Stimulated activated CD4-positive, alpha-beta T cell treated with anti-CD3 and anti-CD28 coated beads, Interleukin-1b, Interleukin-23, amount 100 ng/mL, for 24 hours (primary cell): ENCODE measurements at places on chromosomes 16 and 17.
A peak's percentile ranks its signal among the peaks of the same experiment; 100 is the strongest.

GRCh38 chr17:56213031-56213430, 59.8 kb downstream of the ANKFN1 start:
- no peak for DNase-seq

DNA sequence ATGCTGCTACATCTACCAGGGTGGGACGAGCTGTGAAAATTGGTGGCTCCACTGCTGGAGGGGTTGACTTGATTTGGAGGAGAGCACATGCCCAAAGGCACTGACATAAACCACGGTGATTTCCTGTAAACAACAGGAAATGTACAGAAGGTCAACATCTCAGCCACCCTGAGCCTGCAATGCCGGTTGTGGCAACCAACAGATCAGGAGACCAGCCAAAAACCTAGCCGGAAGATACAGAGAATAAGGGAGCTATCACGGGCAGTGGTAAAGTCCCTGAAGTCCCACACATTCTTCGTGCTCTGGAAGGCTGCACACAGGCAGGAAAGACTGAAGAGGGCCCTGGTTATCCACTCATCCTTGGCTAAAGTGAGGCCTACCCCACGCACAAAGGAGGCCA, 56.2 kb downstream of the ADCY9 start:
- no peak for DNase-seq

- no peak for DNase-seq
Observed at GRCh38 chr16:30416624-30417528, 9.5 kb downstream of the ZNF771 start.

DNA sequence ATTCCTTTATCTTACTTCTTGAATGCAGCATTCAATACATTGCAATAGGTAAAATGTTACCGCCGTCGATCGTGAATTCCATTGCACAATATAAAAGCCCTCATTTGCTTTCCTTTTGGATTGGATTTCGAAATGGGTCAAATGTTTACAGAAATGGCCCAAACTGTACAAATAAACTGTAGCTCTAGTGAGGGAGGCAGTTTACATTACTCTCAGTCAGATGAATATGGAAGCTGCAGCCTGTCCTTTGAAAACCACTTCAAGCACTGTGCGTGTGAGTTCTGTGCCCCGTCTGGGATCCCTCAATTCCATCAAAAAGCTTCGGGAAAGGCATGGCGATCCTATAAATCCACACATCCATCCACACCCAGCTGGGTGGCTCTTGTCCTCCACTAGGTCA, 258.6 kb upstream of the FOXF1 start:
- no peak for DNase-seq

GRCh38 chr16:88478889-88479792, 26.1 kb downstream of the ZFPM1 start:
- no peak for DNase-seq

DNA sequence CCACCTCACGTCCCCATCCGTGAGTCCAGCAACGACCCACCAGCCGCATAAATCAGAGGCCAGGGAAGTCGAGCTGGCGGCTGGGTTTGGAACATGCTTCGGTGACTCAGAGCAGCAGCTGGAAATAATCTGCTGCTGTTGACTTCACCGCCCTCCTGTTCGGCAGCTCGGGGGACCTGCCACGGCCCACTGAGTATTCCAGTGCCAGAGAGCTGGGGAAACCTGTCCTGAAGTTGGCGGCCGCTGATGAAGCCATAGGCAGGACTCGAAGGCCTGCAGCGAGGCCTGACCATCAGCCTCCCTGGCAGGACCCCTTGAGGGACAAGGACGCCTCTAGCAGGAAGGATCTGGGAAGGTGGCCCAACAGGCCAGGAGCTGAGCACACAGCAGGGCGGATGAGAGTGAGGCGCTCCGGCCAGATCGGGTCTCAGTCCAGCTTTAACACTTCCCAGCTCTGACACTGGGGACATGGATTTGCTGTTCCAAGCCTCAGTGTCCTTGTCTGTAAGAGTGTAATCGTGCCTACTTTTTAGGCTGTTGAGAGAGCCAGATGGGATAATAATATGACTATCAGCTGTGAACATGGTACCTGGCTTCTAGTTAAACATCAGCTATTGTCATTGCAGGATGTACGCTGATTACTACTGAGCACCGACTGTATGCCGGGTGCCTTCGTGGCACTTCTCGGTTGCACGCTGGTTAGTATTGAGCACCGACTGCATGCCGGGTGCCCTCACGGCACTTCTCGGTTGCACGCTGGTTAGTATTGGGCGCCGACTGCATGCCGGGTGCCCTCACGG, 50.4 kb upstream of the CIBAR2 start:
- no peak for DNase-seq

- no peak for DNase-seq
Observed at GRCh38 chr16:12879812-12880211, 21.6 kb upstream of the SHISA9 start.

DNA sequence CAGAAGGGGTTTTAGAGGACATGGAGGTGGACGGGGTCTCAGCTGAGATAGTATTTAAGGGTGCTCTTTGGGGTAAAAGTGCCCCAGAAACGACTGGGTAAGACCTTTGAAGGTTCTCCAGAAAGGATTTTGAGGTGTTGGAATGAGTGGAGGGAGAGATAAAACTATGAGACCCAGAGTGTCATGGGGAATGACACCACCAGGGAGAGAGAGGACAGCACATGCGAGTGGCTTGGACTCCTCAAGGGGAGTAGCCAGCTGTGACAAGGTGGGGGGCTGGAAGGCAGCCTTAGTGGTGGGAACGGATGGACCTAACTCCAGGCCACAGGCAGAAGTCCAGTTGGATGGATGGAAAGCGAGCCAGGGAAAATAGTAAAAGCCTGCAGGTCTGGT, 19.2 kb upstream of the PITPNM3 start:
- DNase-seq, result no peak

- no peak for DNase-seq
Observed at GRCh38 chr17:14015271-14015670, 54.0 kb upstream of the COX10 start.

- DNase-seq, result no peak
Observed at GRCh38 chr17:39701012-39701783, 1.3 kb downstream of the ERBB2 start.

- DNase-seq, result no peak
Observed at GRCh38 chr16:79599256-79599836, 1.2 kb downstream of the MAF start.

DNA sequence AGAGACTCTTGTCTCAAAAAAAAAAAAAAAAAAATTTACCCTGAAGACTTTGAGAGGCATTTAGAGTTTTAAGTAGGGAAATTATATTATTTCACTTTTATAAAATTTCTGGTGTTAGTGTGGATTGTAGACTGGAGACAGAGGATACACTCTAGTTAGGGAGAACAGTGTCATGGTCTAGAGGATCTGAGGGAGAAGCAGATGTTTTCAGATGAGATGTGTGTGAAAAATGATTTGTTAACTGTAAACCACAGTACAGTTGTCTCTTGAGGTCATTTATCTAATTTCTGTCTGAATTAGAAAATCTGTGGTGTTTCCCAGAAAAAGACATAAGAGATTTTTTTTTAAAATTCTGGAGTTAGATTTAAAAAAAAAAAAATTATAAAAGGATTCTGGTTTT, 54.8 kb downstream of the NUP88 start:
- DNase-seq, result no peak

DNA sequence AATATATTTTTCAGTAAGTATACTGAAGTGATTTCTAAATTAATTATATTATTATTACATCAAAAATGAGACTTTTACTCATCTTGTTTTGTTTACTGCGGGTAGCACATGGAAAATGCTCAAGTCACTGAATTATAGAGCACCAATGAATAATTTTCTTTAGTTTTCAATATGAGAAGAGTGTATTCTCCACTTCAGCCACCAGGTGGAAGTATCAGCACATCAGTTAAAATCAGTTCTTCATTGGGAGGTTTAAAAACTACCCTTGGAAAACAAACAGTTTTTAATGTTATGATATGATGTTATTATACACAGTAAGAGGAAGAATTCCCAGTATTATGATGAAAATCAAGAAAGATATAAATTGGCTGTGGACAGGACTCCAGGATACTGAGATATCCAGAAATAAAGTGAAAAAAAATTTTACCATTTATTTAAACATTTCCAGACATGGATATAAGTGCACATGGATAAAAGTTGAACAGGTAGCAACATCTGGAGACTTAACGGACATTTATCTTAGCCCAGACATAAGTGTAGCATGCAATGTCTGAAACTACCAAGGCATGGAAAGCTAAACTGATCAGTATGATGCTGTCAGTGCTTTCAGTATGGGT, 467.3 kb downstream of the KCNJ2 start:
- no peak for DNase-seq

- no peak for DNase-seq
Observed at GRCh38 chr17:72393553-72393952, 272.7 kb downstream of the SOX9 start.

- no peak for DNase-seq
Observed at GRCh38 chr16:68778551-68779231, 41.6 kb downstream of the CDH1 start.

GRCh38 chr17:4499431-4500190, 930 bp downstream of the SPNS2 start:
- no peak for DNase-seq

- DNase-seq, result no peak
Observed at GRCh38 chr17:73703192-73703591, 58.9 kb upstream of the SDK2 start.

- DNase-seq, result no peak
Observed at GRCh38 chr16:51707666-51708065, 556.6 kb upstream of the SALL1 start.

DNA sequence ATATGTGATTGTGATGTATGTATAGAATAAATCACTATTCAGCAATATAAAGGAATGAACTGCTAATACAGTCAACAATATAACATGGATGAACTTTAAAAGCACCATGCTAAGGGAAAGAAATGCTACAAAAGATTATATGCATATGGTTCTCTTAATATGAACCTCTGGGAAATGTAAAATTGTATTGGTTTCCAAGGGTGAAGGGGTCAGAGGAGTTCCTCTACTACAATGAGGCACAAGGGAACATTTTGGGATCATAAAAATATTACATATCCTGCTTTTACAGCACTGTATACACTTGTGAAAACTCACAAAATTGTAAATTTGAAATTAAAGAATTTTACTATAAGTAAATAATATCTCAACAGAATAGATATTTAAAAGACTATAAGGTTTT, 111.4 kb downstream of the CA10 start:
- no peak for DNase-seq

GRCh38 chr16:88442727-88443576, 10.1 kb upstream of the ZFPM1 start:
- DNase-seq, result peak; percentile 64

DNA sequence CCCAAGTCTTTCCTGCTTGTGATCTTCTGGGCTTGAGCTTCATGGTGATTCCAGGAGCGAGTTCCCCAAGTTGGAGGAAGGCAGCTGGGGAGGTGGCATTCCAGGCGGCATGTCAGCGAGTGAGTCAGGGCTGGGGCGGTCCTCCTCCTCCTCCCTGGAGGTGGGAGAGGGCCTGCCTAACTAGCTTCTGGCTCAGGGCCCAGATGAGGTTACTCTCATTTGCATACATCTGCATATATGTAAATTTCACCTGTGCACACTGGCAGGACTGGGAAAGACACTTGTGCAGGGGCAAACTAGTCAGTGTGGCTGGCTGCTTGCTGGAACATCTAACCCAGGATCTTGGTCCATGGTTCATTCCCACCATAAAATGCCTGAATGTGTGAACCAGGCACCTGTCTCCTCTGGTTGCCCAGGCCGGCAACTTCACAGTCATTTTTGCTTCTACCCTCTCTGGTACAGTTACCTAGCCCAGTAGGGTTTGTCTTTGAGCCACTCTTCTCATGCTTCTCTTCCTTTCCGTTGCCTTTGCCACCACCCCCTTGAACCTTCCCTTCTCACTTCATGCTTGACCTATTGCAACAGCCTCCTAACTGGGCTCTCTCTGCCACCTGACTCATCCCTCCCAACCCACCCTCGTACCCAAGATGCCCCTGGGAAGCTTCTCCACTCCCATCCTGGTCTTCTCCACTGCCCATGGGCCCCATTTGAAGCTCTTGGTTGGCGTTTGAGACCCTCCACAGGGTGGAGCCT, 9.6 kb upstream of the DLX4 start:
- no peak for DNase-seq

DNA sequence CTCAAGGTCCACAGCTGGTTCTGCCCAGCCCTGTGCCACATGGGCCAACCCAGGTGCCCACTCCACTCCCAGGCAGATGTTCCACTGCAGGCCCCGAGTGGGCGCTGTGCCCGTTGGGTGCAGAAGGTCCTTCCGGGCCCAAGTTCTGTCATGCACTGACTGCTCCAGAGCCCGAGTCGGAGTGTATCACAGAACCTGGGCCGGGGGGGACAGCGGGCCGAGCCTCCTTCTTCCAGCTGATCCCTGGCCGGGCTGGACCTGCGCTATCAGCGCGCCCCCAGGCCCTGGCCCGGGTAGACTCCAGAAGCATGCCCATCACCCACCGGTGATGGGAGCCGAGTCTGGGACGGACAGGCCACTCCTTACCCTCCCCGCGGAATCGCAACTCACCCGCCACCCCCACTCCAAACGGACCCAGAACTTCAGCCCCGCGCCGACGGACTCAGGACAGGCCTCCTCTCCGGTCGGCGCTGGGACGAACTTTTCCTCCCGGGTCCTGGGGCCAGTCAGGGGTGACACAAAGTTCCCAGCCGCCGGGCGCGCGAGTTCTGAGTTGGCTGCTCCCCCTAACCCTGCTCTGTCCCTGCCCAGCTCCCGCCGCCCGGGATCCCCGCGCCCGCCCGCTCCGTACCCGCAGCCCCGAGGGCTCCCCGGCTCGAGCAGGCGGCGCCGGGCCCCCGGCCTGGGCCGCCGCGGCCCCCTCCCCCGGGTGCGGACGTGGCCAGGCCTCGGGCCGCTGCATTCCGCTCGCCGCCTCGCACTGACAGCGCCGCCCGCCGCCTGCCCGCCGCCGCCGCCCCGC, at the start of gene COPZ2:
Gene COPZ2 (minus strand): TSS at position 762 of the 802 bp plus-strand sequence. CDS start 20 bp downstream, at position 742.
- no peak for DNase-seq

- DNase-seq, result no peak
Observed at GRCh38 chr16:4032768-4033167, 83.5 kb downstream of the ADCY9 start.

DNA sequence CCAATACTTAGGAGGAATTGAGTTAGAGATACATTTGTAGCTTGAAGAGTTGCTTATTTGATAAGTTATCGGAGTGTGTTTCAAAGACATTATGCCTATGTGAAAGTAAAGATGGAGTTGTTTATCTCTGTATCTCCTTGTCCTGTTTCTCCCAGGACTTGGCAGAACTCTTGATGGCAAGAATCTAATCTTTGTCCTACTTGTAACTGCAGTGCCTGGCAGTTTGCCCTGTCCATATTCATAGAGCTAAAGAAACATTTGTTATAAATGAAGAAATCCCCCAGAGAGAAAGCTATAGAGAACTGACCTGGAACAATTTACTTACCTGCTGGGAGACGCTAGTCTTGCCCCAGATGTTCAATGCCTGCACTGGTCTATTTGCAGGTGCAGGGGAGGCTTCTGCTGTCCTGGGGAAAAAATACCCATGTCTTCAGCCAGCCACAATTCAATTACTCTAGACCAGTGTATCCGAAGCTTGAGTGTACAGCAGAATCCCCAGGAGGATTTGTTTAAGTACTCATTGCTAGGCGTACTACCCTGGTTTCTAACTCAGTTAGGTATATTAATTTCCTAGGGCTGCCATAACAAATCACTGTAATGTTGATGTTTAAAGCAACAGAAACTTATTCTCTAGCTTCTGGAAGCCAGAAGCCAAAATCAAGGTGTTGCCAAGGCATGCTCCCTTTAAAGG, 410.0 kb upstream of the HSBP1 start:
- no peak for DNase-seq

GRCh38 chr16:87979352-87979751, 28.1 kb downstream of the BANP start:
- DNase-seq, result no peak

GRCh38 chr17:70254735-70255460, 85.6 kb downstream of the KCNJ2 start:
- DNase-seq, result no peak

GRCh38 chr17:1733759-1734158, 8.9 kb upstream of the SERPINF2 start:
- DNase-seq, result no peak
